Left ventricle myocardium inferior (tissue), 1 donor: ENCODE measurements at places on chromosomes 12 and 14. TPM values are rescaled to one million over a fixed set of nuclear protein-coding genes. Genes with fewer than 3 reads are reported as not detected.

GRCh38 chr12:96425321-96425720, 25.1 kb upstream of the CDK17 start:
- DNase-seq, result no peak

- no peak for DNase-seq
Measured at GRCh38 chr14:70856851-70857495, 47.7 kb upstream of the MAP3K9 start.

DNA sequence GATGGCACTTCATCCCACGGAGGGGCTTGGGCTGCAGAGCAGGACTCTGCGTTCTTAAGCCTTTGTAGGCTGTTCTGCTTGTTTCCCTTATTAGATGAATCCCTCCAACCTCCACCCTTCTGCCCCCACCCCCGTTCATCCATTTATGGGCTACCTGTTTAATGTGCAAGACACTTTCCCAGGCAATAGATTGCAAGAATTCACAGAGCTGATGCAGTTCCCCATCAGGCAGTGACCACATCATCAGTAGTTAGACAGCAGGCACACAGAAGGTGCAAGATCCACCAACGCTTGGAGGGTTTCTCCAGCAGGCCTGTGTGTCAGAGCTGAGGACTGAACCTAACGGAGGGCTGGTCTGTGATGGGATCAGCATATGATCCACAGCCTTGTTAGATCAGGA, 1.2 kb upstream of the C1R start:
- no peak for DNase-seq

- no peak for DNase-seq
Measured at GRCh38 chr12:88570103-88570502, 10.2 kb downstream of the KITLG start.

DNA sequence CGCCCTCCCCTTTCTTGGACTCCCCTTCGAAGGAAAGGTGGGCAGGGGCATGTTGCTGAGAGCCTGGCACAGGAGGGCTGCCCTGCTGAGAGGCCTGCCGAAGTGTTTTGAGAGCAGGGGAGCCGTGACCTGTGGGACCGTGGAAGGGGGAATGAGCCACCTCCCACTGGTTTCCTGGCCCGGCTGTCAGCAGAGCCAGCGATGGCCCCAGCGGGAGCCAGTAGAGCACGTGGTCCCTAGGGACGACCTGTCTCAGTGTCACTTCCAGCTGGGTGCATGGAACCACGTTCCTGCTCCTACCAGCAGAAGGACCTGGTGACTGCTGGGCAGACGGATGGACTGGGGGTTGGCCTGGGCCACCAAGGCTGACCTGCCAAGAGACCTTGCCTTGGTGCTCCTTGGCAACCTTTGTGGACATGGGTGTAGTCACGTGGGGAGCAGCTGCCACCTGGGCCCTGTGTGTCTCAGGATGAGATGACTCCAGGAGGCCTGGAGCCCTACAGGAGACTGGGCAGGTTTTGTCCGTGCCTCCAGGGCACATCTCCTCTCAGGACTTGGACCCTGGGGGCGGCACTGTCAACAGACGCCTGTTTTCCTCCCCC, 34.6 kb downstream of the BEGAIN start:
- DNase-seq, result no peak

- peak; percentile 49 for DNase-seq
Measured at GRCh38 chr14:95467657-95468056, 48.8 kb downstream of the SYNE3 start.

GRCh38 chr14:104107101-104107581, 21.6 kb downstream of the ASPG start:
- peak; percentile 11 for DNase-seq

- DNase-seq, result no peak
Measured at GRCh38 chr14:98510392-98510791, 761.6 kb downstream of the BCL11B start.

- DNase-seq, result no peak
Measured at GRCh38 chr12:116039081-116039480, 238.4 kb downstream of the MED13L start.

DNA sequence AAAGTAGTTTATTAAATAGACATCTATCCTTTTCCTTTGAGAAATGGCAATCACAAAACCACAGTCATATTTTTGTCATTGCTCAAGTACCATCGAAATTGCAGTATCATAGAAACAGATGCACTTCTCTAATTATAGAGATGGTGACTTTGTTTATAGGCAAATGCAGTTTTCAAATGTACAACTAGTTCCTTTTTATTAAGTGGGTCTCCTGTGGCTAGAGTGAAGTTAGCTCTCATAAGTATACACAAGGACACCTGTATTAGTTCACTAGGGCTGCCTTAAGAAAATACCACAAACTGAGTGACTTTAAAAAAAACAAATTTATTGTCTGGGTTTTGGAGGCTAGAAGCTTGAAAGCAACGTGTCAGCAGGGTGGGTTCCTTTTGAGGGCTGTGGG, 62.8 kb downstream of the OTOGL start:
- DNase-seq, result no peak

Gene NEUROD4
- not detected for total RNA-seq

Gene SLC4A8
- total RNA-seq, result 0.14 TPM

Gene OR6J1
- total RNA-seq, result not detected

Gene IL23A
- total RNA-seq, result not detected

Gene CCER1
- not detected for total RNA-seq

Gene KRT1
- total RNA-seq, result not detected

Gene SELPLG
- 3.4 TPM for total RNA-seq
